Caudate nucleus (tissue), 63 donors: ENCODE measurements at places on chromosomes 6 and 20.

- no peak for DNase-seq
Observed at GRCh38 chr6:120384671-120385070, 949.6 kb downstream of the TBC1D32 start.

DNA sequence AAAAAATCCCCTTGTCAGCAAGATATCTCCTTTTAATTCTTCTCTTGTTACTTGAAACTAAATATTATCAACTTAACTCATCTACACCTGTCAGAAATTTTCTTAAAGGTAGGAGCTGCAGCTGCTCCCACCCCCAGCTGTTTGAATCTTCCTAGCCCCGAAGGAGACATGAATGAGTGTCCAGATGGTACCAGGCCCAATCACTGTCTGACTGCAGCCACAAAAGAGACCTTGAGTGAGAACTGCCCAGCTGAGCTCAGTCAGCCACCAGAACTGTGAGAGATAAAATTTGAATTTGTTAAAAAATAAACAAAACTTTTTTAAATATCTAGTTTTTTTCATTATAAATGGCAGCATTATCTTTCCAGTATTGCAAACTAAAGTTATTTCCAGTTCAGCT is 84.7 kb downstream of the PRSS35 start:
- no peak for DNase-seq

DNA sequence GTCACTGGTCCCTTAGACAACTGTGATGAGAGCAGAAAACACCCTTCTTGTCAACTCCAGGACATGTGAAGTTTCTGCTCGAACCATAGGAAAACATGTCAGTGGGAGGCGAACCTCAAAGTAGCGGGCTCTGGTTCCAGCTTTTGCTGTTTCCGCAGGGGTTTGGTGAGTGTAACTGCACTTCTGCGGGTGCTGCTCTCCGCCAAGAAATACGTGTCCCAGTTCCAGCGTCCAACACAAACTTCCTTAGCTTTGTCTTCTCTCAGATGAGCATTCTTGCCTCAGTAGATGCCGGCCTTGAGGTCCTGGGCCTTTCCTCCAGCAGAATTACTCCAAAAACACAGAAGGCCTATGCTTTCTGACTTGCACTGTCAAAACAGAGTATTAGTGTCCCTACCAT is 156.3 kb downstream of the FNDC1 start:
- DNase-seq, result no peak

GRCh38 chr6:111938710-111939109 is 65.5 kb upstream of the FYN start:
- no peak for DNase-seq

- no peak for DNase-seq
Observed at GRCh38 chr20:50368813-50369224, 141.4 kb upstream of the PTPN1 start.

DNA sequence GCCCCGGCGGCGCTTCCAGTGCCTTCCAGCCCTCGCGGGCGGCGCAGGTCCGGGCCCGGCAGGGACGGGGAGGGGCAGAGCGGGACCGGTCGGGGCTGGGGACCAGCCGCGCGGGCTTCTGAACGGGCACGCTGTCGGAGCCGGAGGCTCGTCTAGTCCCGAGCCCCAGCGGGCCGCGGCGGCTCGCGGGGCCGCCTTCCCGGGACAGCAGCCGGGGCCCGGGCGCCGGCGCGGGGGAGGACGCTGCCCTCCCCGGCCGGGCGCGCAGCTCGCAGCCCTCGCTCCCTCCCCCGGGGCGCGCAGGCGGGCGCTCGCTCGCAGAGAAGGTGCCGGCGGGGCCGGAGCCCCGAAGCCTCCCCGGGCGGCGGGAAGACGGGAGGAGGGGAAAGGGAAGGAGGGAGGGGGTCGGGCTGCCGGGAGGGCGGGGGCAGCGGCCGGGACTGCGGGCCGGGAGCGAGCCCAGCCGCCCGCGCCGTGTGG is 696 bp upstream of the SIRPA start:
- DNase-seq, result peak; percentile 81

- DNase-seq, result no peak
Observed at GRCh38 chr6:170153436-170154319, 137.2 kb downstream of the DLL1 start.
